Tibial nerve (tissue), 4 donors: ENCODE measurements at places on chromosomes 3 and 15. TPM values are rescaled to one million over a fixed set of nuclear protein-coding genes. Genes with fewer than 3 reads are reported as not detected.

- no peaks in the 10 kb centered on the region for H3K27me3 ChIP-seq
- H3K36me3 ChIP-seq, result no peaks in the 10 kb centered on the region
- H3K4me1 ChIP-seq, result no peaks in the 10 kb centered on the region
- DNase-seq, result no peak
- no peak overlapping the region for H3K27ac ChIP-seq
These were observed 42.2 kb downstream of the CHDH start for GRCh38 chr3:53803816-53804695.

The PLSCR5 gene
- total RNA-seq, result not detected

DNA sequence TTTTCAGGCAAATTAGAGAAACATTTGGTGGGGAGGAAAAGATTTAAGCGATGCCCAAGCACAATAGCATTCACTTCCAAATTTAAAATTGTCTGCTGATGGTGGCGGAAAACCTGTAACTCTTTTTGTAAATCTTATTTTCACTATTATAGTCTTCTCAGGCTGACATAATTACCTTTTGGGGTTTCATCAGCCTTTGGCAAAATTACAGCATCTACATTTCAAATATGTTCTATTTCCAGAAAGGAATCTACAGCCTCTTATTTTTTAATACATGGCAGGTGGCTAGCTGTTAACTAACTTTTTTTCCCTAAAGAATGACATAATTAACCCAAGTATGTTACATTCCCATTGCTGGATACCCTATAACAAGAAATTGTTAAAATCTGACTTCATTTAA is 391.5 kb upstream of the CCDC54 start:
- no peak overlapping the region for H3K27ac ChIP-seq
- H3K4me1 ChIP-seq, result no peaks in the 10 kb centered on the region
- no peaks in the 10 kb centered on the region for H3K27me3 ChIP-seq

- H3K27me3 ChIP-seq, result no peaks in the 10 kb centered on the region
- no peaks in the 10 kb centered on the region for H3K36me3 ChIP-seq
- H3K27ac ChIP-seq, result no peak overlapping the region
- no peak for DNase-seq
- H3K4me1 ChIP-seq, result no peaks in the 10 kb centered on the region
These were observed 49.2 kb upstream of the C15orf39 start for GRCh38 chr15:75152382-75153079.

The KIF7 gene
- 7.2 TPM for total RNA-seq

DNA sequence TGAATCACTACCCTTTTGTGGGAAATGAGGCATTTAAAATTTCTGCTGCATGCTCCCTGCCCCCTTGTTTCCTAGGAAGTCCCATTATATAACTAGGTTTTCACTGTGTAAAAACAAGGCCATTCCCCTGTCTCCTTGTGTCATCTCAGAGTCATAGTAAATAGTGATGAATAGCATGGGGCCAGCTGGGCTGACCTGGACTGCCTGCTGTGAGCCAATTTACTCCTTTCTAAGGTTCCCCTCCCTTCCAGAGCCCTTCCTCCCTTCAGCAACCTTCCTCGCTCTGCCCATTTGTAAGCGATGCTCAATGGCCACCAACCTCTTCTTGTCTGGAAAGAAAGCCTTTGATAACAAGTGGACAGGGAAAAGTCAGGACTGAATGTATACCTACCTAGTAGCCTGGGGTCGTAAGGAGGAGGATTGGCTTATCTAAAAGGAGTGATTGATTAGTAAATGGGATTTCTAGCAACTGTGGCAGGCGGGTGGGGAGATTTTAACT is 11.7 kb downstream of the ITGA11 start:
- no peaks in the 10 kb centered on the region for H3K36me3 ChIP-seq
- no peak overlapping the region for H3K4me3 ChIP-seq
- peaks cover 10% of the 10 kb centered on the region for H3K4me1 ChIP-seq
- H3K27ac ChIP-seq, result no peak overlapping the region

The MITF gene
- total RNA-seq, result 10.3 TPM

The ATP13A5 gene
- total RNA-seq, result not detected

DNA sequence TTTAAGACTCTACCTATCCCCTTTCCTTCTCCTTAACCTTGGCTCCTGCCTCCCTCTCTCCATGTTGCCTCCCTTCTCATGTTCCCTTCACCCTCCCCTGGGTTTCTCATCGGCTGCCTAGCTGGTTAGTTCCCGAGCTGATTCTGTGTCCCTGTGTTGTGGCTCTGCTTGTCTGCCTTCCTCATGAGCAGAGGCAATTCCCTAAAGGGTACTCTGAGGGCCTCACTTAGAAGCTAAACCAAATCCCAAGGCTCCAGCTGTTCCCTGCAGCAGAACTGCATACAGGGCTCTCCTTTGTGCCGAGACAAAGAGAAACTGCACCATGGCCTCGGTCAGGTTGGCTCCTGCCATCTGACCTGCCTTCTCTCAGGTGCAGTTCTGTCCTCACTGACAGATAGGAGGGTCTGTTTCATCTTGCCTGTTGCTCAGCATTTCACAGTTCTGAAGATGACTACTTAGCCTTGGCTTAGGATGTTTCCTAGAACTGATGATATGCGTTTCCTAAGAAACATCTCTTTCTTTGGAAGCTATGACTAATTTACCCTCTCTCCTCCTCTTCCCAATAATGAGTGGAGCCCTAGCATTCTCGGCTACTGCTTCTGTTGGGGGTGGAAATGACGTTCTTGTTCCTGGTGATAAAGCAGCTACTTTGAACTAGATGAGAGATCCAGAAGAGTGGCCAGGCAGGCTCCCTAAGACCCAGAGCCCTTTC is 27.1 kb downstream of the DUOX1 start:
- no peaks in the 10 kb centered on the region for H3K27me3 ChIP-seq
- H3K27ac ChIP-seq, result peak overlapping the region; percentile 87
- no peaks in the 10 kb centered on the region for H3K4me1 ChIP-seq
- DNase-seq, result no peak
- H3K36me3 ChIP-seq, result no peaks in the 10 kb centered on the region
- no peak overlapping the region for H3K4me3 ChIP-seq

DNA sequence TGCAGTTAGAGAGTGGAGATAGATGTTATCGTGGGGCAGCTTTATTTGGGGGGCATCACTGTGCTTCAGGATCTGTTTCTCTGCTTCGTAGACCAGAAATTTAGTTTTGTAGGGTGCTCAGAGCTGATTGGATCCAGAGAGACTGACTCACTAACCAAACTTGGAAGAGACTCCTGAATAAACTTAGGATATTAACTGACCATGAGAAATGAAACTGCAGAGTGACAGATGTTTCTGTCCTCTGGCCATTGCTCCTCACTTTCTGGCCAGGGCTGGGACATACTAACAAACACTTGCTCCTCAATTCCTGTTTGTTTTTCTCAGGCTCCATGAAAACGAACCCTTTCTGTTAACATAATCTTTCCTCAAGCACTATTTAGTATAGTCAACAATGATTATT is 4.3 kb downstream of the ZNF592 start:
- no peak overlapping the region for H3K4me3 ChIP-seq
- no peaks in the 10 kb centered on the region for H3K27me3 ChIP-seq
- H3K4me1 ChIP-seq, result peaks cover 39% of the 10 kb centered on the region
- DNase-seq, result no peak
- H3K27ac ChIP-seq, result peak overlapping the region; percentile 50
- H3K36me3 ChIP-seq, result no peaks in the 10 kb centered on the region
